Brain pericyte (primary cell): ENCODE measurements at places on chromosomes 6 and 20.

- no peak for DNase-seq
Observed at GRCh38 chr6:25995507-25995906, 32.9 kb downstream of the TRIM38 start.

DNA sequence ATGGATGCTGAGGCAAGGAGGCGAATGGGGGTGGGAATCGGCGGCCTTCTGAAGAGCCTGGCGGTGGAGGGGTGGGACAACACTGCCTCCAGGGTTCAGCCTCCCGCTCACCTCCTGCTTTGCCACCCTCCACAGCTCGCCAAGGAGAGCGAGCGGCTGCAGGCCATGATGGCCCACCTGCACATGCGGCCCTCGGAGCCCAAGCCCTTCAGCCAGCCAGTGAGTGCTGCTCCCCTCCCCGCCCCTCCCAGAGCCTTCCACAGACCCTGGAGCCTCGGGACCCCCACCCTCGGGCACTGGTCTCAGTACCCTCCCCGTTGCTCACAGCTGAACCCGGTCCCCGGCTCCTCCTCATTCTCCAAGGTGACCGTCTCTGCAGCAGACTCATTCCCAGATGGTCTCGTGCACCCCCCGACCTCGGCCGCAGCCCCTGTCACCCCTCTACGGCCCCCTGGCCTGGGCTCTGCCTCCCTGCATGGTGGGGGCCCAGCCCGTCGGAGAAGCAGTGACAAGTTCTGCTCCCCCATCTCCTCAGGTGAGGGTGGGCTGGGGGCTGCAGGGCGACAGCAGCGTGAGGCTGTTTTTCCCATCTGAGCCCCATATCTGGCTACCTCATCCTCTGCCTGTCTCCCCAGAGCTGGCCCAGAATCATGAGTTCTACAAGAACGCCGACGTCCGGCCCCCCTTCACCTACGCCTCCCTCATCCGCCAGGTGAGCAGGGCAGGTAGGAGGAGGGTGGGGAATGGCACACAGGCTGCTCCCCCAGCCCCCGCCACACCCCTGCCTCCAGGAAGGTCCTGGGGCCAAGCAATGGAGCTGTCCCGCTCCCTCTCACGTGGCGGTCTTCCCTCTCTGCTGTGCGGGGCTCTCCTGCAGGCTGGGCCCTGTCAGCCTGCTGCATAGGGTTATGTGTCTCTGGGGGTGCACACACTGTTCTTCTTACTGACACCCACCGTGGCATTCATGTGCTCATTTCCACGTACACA is 43.7 kb downstream of the FOXP4 start:
- DNase-seq: no peak

- DNase-seq: no peak
Observed at GRCh38 chr6:114707081-114707620, 364.3 kb upstream of the HS3ST5 start.

- DNase-seq: no peak
Observed at GRCh38 chr6:44699082-44699481, 311.6 kb downstream of the CDC5L start.

DNA sequence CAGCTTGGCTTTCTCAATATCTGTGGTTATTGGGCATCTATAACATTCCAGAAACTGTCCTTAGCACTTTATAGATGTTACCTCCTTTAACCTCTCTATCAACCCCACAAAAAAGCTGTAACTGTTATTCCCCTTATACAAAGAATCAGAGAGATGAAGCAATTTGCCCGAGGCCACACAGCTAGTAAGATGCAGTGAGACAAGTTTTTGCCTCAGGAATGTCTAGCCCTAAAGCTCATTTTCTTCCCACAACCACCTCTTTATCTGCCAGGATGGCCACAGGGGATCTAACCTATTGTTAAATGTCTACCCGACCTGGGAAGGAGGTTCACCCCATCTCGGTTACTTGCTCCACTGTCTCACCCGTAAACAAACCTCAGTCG is 31.9 kb upstream of the TCP11 start:
- no peak for DNase-seq

GRCh38 chr6:7152462-7152861 is 44.7 kb downstream of the RREB1 start:
- no peak for DNase-seq

DNA sequence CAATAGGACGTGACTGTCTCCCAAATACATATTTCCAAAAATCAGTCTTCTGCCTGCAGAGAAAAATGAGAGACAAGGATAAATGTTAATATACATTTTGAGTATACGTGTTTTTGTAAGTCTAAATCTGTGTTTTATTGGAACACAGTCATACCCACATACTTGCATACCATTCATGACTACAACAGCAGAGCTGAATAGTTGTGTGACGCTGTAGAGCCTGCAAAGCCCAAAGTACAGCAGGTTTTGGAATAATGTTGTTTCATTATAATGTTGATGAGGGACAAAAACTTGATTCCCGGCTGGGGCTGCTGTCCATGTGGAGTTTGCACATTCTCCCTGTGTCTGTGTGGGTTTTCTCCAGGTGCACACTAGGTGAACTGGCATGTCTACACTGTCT is 23.8 kb upstream of the FBXO9 start:
- DNase-seq: no peak

DNA sequence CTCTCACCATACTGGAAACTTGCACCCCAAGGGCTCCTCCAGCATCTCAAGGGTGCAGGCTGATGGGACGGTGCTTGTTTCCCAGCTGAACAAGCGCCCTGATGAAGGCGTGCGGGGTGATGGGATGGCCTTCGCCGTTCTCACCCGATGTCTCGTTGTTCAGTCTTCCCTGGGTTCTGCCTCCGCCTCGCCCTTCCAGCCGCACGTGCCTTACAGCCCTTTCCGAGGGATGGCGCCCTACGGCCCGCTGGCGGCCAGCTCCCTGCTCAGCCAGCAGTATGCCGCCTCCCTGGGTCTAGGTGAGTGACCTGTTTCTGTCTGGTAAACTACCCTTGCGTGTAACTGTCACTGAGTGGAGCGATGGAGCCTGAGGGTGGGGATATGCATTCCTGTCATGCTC is 3.9 kb downstream of the LSM14B start:
- DNase-seq: no peak

DNA sequence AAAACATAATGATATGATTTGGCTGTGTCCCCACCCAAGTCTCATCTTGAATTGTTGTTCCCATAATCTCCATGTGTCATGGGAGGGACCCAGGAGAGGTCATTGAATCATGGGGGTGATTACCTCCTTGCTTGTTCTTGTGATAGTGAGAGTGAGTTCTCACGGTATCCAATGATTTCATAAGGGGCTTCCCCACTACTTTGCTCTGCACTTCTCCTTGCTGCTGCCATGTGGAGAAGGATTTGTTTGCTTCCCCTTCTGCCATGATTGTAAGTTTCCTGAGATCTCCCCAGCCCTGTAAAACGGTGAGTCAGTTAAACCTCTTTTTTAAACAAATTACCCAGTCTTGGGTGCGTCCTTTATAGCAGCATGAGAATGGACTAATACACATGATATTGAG is 156.8 kb upstream of the PLCB4 start:
- no peak for DNase-seq

DNA sequence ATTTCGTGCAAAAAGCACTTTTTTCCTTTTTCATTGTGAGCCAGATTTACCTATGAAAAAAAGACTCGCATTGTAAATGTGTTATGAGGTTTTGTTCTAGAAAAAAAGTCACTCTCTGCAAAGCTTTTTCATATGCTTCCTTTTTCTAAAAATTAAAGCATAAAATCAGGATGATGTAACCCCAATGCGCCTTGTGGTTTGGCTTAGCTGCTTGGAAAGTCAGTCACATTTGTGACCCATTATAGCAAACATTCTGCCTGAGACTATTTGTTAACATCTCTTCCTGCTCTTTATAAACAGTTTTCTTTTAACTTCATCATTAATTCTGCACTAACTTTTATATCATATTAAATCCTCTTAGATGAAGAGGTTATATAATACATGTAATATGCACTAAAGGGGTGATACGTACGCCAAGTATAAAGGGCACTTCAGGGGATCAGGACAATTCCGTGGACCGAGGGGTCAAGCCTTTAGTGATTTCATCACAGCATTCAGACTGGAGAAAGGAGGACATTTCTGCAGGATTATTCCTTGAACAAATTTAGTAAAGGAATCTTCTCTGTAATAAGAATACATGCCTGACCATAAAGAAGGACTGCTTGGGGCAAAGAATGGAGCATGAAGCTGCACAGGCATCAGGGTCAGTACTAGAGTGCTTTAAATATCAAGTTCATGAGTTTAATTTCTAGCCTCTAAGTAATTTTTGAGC is 48.1 kb upstream of the SMLR1 start:
- no peak for DNase-seq

DNA sequence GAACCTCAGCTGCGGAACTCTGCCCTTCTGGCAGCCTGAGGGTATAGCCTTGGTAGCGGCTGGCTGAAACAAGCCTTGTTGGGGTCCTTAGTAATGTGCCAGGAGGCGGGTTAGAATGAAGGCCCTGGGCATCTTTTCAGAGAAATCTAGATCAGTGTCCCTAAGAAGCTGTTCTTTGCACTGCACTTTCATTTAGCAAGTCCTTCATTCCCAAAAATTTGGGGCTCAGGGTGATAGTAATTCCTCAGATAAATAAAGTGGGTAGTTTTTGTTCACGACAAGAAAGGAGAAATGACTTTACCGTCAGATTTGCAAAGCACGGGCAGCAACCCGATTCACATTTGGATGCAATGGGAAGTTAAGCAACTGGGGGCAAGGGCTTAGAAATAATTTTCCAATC is 3.2 kb downstream of the INSM1 start:
- DNase-seq: no peak

DNA sequence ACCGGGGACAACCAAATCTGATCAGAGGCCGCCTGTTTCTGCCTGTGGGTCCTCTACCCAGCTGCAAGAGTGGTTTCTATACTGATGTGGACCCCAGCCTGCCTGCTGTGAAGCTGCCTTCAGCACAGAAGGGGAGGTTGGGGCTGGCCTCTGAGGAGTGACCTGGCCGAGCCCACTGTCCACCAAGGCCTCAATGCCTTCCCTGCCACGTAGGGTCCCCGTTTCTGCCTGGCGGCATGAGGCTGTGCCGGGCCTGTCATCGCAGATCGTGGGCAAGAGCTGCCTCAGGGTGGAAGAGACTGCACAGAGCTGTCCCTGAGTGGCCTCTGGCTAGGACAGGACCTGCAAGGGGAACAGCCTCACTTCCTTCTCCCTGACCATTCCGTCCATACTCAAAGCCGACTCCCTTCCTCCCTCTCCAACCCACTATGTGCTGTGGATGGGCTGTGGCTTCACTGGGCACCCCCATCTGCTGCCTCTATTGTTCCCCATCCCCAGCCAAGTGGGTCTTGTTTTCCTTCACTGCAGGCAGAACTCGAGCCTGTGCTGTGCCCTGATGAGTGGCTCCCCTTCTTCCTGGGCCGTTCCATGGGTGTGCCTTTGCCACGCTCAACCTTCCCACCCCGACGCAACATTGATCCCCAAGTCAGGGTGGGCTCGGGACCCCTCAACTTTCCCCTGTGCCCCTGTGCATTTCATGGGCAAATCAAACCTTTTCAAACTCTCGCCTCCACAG is 60.3 kb downstream of the ERMARD start:
- no peak for DNase-seq

- no peak for DNase-seq
Observed at GRCh38 chr6:124190256-124190655, 386.6 kb downstream of the NKAIN2 start.

DNA sequence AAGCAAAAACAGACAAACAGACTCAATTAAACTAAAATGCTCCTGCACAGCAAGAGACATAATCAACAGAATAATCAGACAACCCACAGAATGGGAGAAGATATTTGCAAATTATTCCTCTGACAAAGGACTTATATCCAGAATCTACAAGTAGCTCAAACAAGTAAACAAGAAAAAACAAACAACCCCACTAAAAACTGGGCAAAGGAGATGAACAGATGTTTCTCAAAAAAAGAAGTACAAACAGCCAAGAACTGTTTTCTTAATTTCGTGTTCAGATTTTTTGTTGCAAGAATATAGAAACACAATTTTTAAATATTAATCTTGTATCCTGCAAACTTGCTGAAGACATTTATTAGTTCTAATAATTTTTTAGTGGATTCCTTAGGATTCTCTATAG is 274.1 kb downstream of the BCKDHB start:
- no peak for DNase-seq

GRCh38 chr6:18080544-18080943 is 41.9 kb downstream of the NHLRC1 start:
- no peak for DNase-seq

DNA sequence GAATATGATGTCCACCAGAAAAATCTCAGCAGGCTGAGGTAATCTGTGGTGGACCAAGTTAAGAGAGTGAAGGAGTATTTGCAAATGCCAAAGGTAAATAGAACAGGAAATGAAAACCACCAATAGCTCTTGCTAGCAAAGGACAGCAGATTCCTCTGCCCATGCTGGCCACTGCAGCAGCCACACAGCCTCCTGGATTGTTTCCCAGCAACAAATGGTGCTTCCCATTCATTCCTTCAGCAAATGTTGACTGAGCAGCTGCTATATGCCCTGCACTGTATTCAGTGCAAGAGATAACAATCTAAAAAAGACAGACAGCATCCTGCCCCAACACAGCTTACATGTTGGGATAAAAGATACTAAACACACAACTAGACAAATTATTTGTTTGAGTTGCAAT is 11.0 kb downstream of the ROS1 start:
- DNase-seq: no peak

DNA sequence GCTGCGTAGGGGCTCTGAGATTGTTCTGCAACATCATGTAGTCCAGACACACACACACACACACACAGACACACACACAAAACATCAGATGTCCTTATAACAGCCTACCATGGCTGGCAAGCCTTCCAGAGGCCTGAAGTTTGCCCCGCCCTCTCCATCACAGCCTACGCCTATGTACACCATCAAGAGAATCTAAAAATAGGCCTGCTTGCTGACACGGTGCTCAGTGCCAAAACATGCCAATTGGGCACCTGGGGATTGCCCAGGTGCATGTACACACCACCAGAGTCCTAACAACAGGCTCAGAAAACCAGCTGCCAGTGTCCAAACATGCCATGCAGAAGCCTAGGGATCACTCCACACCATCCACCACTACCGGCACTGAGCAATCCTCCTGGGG is 391.7 kb upstream of the SPTLC3 start:
- DNase-seq: no peak

- DNase-seq: no peak
Observed at GRCh38 chr6:14765106-14765505, 480.8 kb upstream of the JARID2 start.

DNA sequence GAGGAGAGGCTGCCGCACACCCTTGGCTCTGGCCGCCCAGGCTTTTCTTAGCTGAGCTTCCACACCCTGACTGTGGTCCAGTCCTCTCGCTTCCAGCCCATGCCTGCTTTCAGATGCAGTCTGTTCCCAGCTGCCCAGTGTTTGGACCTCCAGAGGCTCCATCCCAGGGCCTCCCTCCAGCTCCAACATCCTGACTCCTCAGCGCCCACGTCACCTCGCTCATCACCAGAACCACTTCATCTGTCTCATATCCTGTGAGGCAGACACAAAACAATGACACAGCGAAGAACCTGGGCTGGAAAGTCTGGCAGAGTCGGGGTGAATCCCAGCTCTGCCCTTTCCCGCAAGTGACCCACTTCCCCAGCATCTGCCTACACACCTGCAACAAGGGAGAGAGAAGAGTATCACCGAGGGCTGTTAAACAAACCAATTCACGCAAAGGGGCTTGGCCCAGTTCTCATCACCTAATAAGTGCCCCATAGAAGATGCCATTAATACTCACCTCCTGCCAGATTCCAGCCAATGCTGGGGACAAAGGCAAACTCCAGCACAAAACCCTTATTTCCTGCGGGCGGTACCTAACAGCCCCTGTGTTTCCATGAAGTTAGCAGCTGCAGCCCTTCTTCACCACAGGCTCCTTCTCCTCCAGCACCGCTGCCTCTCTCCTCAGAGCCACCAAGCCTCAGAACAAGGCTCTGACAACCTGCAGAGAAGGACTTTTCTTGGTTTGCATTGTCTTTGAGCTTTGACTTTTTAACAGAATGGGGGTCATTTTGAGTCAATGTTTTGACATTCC is 133.4 kb upstream of the CDH4 start:
- no peak for DNase-seq
